ENCODE measurements at places on chromosomes 7 and 10. TPM values are rescaled to one million over a fixed set of nuclear protein-coding genes. Genes with fewer than 3 reads are reported as not detected.

GRCh38 chr7:985127-985416 lies 2.1 kb downstream of the CYP2W1 start:
- no peak for DNase-seq

The CYP51A1 gene
- 32.6 TPM for total RNA-seq

GRCh38 chr7:85773116-85773728 lies 586.4 kb upstream of the SEMA3D start:
- DNase-seq, result no peak

The TFR2 gene
- total RNA-seq, result 0.13 TPM

DNA sequence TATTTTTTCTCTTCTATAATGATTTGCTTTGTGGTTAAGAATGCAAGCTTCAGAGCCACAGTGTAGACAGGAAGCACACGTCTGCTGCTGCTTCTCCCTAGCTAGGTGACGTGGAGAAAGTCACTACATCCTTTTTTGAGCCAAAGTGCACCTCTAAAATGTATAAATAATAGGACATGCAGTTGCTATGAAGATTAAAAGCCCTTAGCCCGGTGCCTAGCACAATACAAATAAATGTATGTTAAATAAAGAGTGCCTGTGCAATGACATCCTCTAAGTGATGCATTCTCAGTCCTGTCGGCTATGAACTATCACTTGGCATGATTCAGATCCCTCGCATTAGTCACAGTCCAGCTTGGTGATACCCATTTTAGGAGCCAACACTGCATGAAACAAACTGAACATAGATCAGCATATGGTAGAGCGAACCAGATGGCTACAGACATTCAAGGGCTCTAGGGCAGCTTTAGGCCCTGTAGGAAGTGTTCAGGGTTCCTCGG lies 4.8 kb upstream of the TRDMT1 start:
- DNase-seq, result no peak

The OR2AE1 gene
- not detected for total RNA-seq

- DNase-seq, result no peak
Observed at GRCh38 chr7:14457568-14458453, 444.7 kb downstream of the DGKB start.

DNA sequence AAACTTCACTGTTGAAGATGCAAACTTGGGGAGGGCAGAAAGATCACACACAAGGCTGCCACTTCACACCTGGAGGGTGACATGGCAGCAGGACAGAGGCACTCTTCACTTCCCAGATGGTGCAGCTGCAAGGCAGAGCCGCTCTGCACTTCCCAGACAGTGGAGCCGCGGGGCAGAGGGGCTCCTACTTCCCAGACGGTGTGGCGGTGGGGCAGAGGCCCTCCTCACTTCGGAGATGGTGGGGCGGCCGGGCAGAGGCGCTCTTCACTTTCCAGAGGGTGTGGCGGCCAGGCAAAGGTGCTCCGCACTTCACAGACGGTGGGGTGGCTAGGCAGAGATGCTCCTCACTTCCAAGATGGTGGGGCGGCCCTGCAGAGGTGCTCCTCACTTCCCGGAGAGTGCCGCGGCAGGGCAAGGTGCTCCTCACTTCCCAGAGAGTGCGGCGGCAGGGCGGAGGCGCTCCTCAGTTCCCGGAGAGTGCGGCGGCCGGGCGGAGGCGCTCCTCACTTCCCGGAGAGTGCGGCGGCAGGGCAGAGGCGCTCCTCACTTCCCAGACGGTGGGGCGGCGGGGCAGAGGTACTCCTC lies 58.3 kb upstream of the PPP1R9A start:
- no peak for DNase-seq

- DNase-seq, result no peak
Observed at GRCh38 chr7:15323550-15323949, 238.3 kb downstream of the AGMO start.

DNA sequence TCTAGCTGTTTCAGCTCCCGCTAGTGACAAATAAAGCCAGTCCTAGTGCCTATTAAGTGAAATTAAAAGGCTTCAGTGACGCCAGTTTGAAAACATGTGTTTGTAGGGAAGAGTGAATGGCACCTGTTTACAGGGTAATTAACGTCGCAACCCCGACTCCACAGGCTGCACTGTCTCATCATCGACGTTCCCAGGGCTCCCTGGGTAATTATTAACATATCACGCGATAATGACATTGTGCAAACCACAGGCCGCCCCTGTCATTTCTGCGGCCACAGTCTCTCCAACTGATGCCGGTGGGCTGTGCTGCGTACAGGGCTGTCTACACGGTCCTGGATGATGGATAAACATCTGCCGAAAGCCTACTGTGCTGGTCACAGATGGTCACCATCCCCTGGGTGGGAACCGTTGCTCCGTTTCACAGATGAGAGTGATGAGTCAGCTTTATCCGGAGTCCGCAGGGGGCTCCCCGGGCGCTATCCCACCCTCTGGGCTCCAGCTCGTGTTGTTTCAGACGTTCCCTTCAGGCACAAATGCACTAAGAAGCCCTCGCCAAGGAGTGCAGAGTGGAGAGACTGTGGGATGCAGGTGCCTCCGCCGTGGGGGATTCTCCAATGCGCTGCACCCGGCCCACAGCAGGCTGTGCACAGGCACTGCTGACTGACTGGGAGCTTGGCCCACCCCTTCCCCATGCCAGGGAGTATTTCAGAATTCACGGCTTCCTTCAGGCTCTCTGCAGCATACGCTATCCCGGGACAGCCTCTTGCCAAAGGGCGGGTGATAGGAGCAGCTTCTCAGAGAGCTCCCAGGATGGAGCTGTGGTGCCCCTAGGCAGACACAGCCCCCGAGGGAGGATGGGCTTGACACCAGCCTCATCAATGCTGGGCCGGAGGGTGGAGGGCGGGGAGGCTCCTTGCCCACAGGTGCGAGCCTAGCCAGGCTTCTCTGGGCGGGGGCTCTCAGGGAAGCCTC lies 491.8 kb upstream of the FOXK1 start:
- no peak for DNase-seq

GRCh38 chr7:90337106-90337505 lies 9.4 kb upstream of the GTPBP10 start:
- DNase-seq, result no peak

DNA sequence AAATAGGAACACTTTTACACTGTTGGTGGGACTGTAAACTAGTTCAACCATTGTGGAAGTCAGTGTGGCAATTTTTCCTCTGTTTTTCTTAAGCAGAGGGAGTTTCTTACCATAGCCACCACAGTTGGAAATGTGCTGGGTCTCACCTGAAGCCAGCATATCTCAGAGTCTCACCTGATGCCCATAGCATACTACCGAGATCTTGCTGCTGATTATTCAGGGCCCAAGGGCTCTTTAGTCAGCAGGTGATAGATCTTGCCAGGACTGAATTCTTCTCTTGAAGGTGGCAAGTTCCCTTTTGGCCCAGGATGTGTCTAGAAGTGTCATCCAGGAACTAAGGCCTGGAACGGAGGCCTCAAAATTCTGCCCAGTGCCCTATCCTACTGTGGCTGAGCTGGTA lies 215.4 kb downstream of the CCDC7 start:
- DNase-seq, result no peak

The MACROH2A2 gene
- total RNA-seq, result 15.3 TPM

- no peak for DNase-seq
Observed at GRCh38 chr10:133544506-133544905, 17.3 kb downstream of the CYP2E1 start.

DNA sequence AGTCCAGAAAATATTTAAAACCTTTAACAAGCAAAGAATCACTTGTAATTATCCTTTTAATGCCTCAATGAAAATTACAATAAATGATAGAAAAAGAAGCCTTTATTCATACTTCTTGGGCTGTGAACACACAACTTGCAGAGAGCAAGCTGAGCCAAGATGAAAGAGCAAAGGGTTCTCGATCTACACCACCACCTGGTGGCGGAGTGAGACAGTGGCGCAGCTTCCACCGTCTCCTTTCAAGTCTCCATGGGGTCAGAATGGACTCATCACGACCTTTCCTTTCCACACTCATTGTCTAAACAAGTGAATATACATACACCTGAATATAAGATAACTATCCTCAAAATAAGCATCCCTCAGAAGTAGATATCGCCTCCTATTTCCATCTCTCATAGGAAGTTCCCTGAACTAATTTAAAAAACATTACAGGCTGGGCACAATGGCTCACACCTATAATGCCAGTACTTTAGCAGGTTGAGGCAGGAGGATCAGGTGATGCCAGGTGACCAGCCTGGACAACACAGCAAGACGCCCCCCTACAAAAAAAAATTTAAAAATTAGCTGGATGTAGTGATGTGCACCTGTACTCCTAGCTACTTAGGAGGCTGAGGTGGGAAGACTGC lies 40.7 kb downstream of the ATE1 start:
- DNase-seq, result no peak

GRCh38 chr7:2934984-2935740 lies 91.1 kb upstream of the GNA12 start:
- DNase-seq, result peak; percentile 51

- no peak for DNase-seq
Observed at GRCh38 chr10:11522821-11523245, 88.6 kb downstream of the USP6NL start.

DNA sequence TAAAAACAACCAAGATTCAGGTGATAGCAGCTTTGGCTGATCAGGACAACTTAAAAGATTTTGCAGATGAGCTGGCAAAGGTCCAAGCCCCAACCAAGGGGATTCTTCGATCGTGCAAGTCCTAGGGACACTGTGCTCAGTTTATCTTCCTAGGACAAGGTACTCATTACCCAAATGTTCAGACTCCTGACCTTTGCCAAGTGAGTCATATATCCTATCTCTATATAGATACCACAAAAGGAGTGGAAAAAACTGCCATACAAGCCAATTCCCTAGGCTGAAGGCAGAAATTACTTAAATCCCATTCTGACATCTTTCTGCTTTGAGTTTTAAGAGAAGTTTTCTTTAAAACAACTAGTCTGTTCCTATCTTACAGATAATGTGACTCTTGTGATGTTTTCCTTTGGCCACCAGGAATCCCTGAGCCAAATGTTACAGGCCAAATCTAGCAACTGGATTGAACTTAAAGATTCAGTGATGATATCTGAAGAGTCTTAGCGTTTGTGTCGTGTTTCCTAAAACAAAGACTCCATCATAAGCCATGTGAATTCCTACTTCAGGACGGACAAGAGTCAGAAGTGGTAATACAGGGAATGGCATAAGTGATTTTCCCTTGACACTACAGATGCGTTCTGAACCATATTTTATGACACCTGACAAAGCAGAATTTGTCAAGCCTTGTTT lies 142.6 kb upstream of the ASAH2 start:
- DNase-seq, result no peak

The CYP26C1 gene
- total RNA-seq, result not detected

DNA sequence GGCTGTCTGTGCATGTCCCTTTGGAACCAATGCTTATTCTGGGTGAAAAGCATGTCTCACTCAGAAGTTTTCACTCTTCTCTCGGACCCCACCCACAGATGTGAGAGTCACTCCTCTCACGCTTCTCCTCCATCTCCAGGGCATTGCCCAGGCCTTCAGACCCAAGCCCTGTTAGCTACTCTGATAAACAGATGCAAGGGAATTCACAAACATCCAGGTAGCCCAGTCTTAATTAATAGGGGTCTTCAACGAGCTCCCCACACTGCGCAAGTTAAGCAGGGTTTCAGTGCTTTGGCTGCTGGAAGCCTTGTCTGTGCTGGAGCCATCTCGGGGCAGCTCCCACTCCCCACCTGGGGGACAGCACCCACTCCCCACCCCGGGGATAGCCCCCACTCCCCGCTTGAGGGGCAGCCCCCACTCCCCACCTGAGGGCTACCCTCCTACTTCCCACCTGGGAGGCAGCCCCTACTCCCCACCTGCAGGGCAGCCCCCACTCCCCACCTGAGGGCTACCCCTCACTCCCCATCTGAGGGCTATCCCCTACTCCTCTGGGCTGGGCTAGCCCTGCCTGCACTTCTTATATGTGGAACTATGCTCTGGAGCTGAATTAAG lies 8.7 kb downstream of the PKD1L1 start:
- no peak for DNase-seq

GRCh38 chr7:139299296-139299695 lies 41.8 kb upstream of the FMC1 start:
- no peak for DNase-seq

The NSMCE4A gene
- total RNA-seq, result 29.0 TPM

DNA sequence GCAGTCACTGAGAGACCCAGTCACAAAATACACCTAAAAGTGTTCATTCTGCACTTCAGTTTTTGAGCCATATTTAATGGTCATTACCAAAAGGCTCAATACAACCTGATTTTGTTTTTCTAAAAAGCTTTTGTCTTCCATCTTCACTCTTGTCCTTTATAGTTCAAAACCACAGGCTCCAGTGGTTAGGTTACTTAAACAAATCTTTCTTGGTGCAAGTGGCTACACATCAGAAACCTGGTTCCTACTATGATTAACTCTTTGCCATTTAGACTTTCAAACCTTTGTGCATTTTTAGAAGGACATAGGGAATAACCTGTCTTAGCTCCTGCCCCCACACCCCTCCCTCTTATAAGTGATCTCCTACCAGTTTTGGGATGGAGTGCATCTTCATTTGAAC lies 135.8 kb downstream of the STRA8 start:
- no peak for DNase-seq

The AS3MT gene
- 7.2 TPM for total RNA-seq

DNA sequence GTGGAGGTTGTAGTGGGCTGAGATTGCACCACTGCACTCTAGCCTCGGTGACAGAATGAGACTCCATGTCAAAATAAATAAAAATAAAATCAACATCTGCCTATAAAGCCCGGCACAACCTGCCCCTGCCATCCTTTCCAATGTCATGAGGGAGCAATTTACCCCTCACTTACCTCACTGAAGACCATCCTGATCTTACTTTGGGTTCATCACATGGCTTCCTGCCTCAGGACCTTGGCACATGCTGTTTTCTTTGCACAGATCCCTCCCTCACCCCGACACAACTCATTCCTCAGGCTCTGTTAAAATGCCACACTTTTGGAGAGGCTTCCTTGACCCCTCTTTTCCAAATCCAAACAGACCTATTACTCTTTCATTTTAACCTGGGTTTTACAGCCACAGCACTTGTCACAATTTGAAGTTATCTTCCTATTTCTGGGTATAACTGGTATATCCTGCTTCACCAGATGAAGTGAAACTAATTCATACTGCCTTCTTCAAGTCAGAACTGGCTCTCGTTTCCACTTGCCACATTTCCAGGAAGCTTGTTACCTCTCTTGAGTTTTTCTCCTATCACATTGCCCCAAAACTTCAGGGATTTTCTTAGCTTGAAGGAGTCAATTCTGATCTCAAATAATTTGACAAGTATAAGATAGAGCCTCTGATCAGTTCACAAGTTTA lies 69.3 kb upstream of the PARD3 start:
- DNase-seq, result no peak

GRCh38 chr7:13327669-13328068 lies 640.2 kb downstream of the ARL4A start:
- no peak for DNase-seq
